SW 1271 (cell line): ENCODE measurements at places on chromosomes 12 and 14.

DNA sequence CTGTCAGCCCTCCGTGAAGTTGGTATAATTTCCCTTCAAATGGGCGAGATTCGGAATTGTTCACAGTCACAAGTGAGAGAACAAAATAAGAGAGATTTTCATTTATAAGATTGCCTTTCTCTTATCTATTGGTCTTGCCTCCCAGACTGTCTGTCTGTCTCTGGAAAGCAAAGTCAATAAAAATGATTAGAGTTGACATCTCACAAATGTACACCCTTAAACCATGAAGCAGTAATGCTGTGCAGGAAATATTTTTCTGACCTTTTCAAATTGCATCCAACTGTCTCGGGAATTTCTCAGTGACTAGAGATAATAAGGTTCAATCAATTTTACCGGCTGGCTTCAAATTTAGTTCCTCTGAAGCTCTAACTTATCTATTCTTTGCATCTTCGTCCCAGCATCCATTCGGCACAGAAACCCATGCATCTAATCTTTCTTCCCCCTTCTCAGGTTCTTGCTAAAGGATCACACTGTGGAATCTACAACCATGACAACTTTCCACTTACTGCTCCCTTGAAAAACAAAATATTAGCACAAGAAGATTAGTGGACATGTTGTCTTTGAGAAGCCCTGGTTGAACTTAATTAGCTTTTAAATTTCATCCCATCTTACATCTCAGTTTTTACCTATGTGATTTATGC is 93.1 kb downstream of the RMST start:
- DNase-seq = no peak

GRCh38 chr12:111443586-111443985 is 37.9 kb downstream of the SH2B3 start:
- no peak for DNase-seq

DNA sequence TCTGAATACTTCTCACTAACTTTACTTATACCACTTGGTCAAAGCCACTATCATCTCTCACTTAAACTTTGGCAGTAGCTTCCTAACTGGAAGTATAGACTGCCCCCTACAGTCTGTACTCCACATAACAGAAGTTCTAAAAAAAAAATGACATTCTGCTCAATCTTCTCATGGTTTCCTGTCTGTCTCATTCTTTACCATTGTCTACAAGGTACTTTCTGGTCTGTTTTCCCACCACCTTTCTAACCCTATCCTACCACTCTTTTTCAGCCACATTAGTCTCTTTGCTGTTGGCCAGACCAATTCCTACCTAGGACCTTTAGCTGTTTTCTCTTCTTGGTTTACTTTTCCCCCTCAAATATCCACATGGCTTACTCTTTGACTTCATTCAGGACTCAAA is 14.7 kb downstream of the CPSF6 start:
- DNase-seq = no peak

DNA sequence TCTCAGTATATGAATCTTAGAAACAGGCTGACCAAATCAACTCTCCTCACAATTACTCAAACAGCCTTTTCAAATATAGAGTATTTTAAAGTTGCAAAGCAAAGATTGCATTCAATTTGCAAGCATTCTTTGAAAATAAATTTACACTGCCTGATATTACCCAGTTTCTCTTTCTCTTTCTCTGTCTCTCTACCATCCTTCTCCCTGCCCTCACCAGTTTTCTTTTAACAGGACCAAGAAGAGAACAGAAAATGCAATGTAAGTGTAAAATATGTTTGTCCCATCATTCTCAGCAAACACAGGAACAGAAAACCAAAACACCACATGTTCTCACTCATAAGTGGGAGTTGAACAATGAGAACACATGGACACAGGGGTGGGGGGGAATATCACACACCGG is 520.3 kb upstream of the USP15 start:
- no peak for DNase-seq

DNA sequence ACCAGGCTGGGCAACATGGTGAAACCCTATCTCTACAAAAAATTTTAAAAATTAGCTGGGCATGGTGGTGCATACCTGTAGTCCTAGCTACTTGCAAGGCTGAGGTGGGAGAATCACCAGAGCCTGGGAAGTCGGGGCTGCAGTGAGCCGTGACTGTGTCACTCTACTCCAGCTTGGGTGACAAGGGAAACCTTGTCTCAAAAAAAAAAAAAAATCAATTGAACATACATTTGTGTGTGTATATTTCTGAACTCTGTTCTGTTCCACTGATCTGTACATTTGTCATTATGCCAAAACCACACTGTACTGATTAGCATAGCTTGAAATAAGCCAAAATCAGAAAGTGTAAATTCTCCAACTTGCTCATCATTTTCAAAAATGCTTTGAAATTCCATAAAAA is 254.6 kb downstream of the SOX5 start:
- no peak for DNase-seq

DNA sequence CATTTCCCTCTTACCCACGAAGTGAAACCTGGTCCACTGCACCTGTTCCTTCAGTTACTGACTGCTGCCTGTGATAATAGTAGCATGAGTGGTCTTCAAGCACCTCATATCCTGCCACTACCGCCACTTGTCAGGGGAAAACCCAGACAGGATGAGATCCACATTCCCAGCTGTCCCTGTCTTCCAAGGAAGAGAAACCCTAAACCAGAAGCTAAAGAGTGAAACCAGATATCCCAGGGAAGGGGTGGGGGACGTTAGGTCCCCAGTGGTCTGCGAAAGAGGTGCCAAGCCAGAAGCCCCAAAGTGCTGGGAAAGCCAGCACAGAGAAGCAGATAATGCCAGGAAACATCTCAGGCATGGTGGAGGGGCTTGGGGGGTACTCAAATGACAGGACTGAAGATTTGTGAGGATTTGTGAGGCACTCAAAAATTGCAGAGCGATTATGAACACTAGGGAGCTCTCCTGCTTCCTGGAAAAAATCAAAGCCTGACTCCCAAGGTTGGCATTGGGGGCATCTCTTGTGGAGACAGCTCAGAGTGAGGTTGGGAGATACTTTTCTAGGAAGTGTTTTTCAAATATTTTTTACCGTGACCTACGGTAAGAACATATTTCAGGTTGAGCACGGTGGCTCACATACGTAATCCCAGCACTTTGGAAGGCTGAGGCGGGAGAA is 77.9 kb downstream of the TMEM30B start:
- no peak for DNase-seq

DNA sequence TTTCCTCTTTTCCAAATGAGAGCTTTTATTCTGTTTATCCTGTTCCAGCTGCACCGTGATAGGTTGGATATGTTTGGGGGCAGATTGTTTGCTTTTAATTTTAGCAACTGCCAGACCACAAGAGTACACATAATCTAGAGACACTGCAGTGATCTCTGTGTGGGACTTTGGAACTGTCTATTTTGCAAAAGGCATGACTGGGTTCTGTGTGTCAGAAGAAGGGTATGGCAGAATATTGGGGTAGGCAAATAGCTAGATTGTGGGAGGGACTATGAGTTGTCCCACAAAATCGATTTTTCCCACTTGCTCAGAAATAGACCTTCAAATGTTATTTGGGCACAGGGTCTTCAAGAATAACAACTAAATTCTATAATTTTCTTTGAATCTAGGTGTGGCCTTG is 275.9 kb upstream of the KITLG start:
- DNase-seq = no peak

GRCh38 chr12:193261-193660 is 20.7 kb downstream of the SLC6A12 start:
- DNase-seq = no peak

- DNase-seq = no peak
Observed at GRCh38 chr14:70904373-70904772, 2.9 kb upstream of the PCNX1 start.

GRCh38 chr12:108323581-108323980 is 15.5 kb downstream of the CMKLR1 start:
- DNase-seq = no peak

- DNase-seq = no peak
Observed at GRCh38 chr12:121278169-121279070, 18.1 kb downstream of the CAMKK2 start.

DNA sequence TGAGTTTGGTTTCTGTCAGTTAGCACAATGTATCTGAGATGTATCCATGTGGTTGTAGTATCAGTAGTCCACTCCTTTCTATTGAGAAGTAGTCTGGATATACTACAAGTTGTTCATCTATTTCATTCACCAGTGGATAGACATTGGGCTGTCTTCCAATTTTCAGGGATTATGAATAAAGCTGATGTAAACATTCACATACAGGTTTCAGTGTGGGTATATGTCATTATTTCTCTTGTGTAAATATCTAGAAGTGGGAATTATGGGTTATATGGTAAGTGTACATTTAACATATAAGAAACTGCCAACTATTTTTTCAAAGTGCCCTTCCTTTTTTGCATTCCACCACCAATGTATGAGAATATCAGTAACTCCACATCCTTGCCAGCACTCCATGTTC is 35.9 kb downstream of the PHLDA1 start:
- no peak for DNase-seq

DNA sequence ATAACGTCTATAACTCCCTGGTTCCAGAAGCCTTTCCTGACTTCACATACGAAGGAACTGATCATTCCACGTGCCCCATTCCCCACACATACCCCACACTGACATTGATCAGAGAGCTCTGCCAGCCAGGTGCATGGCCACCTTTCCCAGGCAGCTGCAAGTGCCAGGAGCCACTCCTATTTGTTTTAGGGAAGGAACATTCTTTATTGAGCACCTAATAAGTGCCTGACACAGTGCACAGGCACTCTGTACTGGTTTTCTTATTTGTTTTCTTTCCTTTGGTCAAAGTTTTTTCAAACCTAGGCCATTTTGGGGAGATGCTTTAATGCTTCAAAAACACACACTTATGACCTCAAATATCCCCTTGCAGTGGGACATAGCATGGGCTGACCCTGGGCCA is 50.0 kb downstream of the PITPNM2 start:
- DNase-seq = no peak

DNA sequence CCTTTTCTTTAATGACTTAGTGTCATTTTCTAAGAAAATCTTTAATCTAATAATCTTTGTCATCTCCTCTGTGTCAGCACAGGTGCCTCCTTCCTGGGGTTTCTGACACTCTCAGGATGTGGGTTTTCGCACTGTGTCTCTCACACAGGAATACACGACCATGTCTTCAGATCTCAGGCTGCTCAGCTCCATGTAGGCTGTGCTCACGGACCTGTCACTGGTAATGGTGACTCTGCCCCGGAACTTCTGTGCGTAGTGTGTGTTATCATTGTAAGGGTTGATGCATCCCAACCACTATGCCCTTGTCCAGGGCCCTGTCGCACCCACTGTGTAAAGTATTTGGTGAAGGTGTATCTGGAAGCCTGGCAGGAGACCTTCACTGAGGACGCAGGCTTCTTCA is 647.8 kb downstream of the TMEM121 start:
- no peak for DNase-seq

DNA sequence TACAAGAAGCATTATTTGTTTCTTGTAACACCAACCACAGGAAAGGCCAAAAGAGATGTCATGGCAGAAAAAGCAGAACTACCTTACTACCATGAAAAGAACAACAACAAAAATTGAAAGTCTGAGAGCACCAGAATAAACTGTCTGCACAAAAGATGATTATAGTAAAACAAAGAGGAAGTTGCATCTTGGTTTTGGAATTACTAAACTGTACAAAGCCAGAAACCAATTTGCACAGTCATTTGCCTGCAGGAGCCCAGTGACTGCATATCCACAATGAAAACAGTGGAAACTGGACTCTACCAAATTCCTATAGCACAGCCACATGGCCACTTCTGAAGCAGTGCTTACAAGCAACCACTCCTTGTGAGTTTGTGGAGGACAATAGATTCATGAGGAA is 276.2 kb downstream of the SSPN start:
- no peak for DNase-seq

DNA sequence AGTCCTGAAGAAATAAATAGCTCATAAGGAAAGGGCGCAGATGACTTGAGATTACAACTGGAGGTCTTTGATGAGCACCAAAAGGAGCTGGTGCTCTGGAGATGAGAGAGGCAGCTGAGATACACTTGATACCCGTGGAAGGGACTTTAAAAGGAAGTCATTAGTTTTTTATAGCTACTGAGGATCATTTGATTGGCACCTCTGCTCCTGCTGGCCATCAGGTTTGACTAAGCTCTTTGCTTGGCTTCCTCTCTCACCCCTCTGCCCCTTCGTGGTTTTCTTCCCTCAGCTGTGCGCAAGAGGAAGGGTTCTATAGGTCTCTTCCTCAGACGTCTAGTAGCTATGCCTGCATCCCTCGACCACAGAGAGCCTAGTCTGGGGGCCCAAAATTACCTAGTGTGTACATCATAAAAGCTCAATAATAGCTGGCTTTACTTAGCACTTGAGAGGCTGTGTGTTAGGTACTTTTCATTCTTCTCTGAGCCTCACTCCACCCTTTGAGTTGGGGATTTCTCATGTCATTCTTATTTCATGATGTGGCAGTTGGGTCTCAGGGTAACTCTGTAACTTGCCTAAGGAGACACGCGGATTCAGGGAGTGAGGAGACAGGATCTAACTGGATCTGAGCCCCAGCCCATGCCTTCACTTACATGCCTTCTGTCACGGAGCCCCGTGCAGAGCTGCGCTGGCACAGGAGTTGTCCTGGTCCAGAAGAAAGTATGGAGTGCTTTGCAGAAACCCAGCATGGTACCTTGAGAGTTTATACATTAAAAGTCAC is 68.4 kb upstream of the ASPG start:
- no peak for DNase-seq

DNA sequence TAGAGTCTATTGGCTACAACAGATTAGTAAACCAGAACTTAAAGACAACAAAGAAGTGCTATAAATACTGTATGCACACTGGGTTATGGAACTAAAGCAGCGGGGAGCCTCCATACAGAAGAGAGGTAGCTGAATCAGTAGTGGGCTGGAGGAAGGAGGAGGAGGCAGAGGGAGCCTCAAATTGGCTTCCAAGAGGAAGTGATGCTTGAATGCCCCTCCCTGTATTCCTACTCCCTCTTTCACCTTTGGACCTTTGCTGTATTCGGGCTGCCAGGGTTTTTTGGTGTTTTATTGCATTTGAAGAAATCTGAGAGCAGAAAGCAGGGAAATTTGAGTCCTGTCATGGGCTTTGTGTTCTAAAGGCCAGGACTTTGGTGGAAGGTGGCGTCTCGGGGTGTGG is 104.0 kb upstream of the PTPRB start:
- no peak for DNase-seq

GRCh38 chr12:41234692-41235091 is 46.6 kb downstream of the PDZRN4 start:
- DNase-seq = no peak

- no peak for DNase-seq
Observed at GRCh38 chr12:111201036-111201435, 167.9 kb downstream of the PHETA1 start.
